ENCODE measurements at places on chromosomes 11 and 22.

DNA sequence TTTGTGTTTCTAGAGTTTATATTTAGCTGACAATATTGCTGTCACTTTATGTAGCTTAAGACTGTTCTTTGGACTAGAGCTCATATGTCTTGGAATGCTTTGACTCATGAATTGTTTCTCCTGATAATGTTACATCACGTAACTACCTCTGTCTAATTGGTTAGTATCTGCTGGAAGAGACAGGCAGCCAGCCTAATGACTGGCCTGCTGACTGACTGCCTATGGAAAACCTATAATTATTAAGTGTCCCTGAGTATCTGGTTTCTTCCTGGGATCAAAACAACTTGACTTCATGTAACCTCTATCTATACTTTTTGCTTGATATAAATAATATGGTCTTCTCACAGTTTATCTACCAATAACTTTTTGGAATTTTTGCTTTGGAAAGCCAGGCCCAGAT is 9.4 kb downstream of the SOX6 start:
- no peak for DNase-seq

DNA sequence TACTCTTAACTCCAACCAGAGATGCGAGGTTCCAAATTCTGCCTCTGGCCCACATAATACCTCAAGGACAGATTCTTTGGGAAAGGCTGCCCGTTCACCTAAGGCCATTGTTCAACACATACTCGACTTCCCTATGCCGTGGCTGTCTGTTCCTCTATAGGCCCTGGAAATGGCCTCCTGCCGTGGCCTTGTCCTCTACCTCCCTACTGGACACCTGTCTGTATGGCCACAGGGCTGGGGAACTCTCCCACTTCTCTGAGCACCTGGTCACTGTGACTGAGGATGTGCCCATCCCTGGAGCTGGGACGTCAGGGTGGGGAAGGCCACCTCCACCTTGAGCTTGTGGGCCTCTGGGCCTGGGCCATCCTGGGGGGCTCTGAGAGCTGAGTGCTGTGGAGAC is 340.5 kb upstream of the B3GAT1 start:
- DNase-seq, result no peak

DNA sequence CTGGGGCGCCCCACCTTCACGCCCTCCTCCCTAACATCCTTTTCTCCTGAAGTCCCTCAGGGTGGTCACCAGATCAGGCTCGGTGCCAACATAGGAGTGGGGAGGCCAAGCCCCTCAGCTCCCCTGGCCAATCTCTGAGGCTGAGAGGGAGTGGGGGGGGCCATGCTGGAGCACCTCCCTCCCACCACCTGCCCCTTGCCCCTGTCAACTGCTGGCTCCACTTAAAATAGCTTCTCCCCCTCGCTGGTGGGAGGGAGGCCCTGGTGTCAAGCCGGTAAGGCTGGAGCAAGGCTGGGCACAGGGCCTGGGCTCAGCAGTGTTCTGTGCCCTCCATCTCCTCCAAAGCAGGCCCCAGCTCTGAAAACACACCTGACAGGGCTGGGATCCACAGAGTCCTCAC is 4.9 kb downstream of the PLXNB2 start:
- no peak for DNase-seq

DNA sequence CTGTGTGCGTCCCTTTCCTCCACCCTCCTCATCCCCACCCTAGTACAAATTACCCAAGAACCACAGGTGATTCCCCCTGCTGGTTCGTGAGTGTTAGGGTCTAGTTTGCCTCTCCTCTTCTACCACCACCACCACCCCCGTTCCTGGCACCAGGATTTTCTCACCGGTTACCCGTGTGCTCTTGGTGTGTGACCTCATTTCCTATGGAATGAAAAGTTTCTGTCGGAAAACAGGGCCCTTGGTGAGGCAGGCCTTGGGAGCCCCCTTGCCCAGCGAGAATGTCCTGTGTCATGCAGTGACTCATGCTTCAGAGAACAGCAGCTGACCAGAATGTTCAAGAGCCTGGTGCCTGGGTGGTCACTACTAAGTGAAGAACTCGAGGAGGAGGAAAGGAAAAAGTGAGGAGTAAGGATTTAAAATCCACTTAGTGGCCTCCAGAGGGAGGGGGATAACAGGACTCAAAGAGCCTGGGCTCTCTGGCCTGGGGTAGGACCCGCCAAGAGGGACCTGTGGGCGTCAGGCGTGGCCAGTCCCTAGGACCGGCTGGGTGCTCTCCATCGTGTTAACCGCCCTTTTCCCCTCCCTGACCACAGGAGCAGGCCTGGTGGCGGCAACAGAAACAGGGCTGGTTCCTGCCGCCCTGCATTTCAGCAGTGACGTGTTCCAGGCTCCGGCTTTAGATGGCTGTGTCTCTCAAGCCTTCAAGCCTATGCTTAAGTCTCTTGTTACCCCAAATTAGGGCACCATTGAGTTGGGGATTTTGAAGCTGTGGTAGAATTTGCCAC is 30.2 kb downstream of the C22orf31 start:
- peak; percentile 52 for DNase-seq

- no peak for DNase-seq
Observed at GRCh38 chr11:135074397-135074998, 662.5 kb upstream of the B3GAT1 start.

- DNase-seq, result no peak
Observed at GRCh38 chr11:103636232-103636631, 400.2 kb upstream of the DDI1 start.
